ENCODE measurements at places on chromosomes 7 and 10.
A peak's percentile ranks its signal among the peaks of the same experiment; 100 is the strongest.

DNA sequence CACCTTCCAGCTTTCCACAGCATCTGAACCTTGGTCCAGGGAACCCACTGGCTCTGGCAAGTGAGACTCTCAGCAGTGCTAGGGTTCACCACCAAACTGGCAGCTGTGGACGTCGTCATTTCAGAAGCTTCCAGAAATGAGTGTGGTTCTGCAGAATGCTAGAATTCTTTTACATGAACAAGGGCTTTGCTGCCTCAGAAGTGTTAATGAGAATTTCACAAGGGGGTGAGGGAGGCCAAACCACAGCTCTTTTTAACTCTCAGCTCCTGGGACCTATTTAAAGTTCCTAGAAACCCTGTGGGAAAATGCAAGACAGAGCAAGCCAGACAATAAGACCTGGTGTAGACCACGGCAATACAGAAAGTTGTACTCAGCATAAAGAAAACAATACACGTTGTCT is 129.3 kb upstream of the BET1 start:
- no peak for DNase-seq

GRCh38 chr10:98404571-98405359 is 10.2 kb downstream of the PYROXD2 start:
- DNase-seq, result no peak

GRCh38 chr10:93071674-93072224 is 1.9 kb upstream of the CYP26A1 start:
- peak; percentile 97 for DNase-seq

GRCh38 chr10:77304192-77304591 is 333.4 kb downstream of the KCNMA1 start:
- no peak for DNase-seq

GRCh38 chr7:30406664-30407425 is 71.7 kb downstream of the NOD1 start:
- no peak for DNase-seq

DNA sequence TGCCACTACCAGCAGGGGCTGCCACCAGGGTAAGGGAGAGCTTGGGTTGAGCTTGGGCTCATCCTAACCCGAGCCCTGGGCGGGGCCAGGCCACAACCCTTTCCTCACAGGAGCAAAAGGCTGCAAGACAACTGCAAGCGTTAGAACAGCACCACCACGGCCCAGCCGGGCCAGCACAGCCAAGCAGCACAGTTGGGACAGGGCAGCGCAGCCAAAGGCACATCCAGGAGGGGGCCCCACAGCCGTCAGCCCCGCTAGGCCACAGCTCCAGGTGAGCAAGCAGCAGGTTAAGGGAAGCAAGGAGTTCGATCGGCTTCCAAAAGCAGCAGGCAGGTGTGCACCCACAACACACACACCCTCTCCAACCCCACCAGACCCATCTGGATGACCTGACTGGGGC is 7.0 kb upstream of the NDST2 start:
- no peak for DNase-seq

GRCh38 chr7:44167920-44168319 is 21.3 kb downstream of the GCK start:
- no peak for DNase-seq

- no peak for DNase-seq
These were observed 367.3 kb downstream of the CXCL12 start for GRCh38 chr10:44017483-44018145.

DNA sequence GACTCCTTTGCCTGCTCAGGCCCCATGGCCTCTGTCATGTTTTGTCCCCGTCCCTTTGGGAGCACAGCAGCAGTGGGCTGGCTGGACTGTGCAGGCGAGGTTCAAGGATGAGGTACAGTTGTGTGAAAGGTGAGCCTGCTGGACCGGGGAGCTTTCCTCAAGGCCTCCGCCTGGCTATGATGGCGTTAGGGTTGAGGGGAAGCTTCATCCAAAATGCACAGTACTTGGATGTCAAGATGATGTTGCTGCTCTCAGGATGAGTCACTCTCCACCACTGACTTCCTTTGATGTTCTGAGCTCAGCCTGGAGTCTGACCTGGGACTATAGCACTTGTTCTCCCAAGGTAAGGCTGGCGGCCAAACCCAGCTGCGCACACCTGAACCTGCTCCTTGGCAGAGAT is 152.7 kb upstream of the SHH start:
- no peak for DNase-seq

GRCh38 chr10:128086003-128086863 is 40.0 kb downstream of the MKI67 start:
- DNase-seq, result no peak

GRCh38 chr10:123958241-123958640 is 66.6 kb upstream of the CPXM2 start:
- no peak for DNase-seq

DNA sequence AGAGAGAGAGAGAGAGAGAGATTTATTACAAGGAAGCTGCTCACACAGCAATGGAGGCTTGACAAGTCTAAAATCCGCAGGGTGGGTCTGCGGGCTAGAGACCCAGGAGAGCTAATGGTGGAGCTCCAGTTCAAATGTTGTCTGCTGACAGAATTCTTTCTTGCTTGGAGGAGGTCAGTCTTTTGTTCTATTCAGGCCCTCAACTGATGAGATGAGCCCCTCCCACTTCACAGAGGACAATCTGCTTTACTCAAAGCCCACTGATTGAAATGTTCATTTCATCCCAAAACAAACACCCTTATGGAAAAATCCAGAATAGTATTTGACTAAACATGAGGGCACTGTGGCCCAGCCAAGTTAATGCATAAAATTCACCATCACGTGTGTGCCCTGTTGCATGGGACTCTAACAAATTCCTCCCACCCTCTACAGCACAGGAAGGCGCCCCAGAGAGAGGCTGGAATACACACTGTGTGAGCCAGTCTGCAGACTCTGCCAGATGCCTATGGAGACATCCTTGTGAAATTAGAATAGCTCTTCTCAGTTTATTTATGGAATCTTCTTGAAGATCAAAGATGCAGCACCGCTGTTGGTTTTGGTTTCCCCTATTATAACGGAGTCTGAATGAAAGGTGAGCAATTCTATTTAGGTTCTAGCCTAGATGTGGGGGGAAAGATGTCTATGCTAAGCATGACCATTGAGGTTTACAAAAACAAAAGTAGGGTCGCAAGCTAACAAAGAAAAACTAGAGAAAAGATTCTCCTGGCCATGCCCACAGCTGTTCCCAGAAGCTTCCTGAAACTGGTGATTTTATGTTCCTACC is 123.0 kb upstream of the SFMBT2 start:
- DNase-seq, result no peak

DNA sequence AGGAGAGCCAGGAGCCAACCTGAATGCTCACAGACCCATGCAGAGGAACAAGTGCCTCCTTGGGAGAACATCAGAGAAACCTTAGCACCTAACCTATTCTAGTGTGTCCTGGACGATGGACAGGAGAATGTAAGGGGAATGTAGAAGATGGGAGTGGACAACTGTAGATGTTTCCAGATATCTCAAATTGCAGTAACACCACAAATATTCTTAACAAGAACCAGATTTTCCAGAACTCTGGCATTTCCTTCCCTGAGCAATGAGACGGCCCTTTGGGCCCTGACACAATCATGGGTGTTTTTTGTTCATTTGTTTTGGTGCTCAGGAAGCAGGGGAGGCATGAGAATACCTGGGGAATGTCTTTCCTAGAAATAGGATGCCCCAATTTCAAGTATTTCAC is 196.1 kb upstream of the PRSS1 start:
- DNase-seq, result no peak

GRCh38 chr7:111401516-111401915 is 160.8 kb downstream of the IMMP2L start:
- DNase-seq, result no peak

DNA sequence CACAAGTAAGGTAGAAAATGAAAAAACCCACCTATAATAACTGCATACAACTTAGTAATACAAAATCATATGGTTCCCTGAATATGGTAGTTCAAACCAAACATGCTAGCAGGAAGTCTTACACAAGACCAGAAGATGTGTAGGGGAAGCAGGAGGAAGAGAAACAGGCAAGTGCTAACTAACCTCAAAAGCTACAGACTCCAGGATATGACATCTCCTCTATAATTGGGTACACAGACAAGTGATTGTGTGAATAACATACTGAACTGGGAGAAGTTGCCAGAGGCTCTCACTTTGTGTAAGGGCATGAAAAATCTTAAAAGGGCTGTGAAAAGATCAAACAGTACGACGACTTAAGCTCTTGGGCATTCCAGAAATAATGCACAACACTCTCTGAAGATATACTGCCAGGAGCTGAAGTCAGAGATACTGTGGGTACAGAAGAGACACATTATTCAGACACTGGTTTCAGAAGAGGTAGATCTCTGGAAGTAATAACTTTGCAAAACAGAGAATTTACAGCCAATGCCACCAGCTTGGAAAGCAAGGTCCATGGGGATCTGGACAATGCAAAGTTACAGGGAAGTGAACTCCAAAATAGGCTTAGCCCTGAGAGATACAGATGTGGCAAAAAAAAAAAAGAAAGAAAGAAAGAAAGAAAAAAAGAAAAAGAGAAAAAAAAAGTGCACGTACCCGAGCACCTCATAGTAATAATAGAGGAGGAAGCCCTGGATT is 767.2 kb downstream of the TNS3 start:
- DNase-seq, result no peak
